ENCODE measurements at places on chromosomes 7 and 10.

GRCh38 chr10:133044401-133044811 lies 43.3 kb upstream of the ADGRA1 start:
- H3K27me3 ChIP-seq = no peaks in the 10 kb centered on the region
- no peak overlapping the region for H3K4me3 ChIP-seq
- H3K4me1 ChIP-seq = no peaks in the 10 kb centered on the region
- no peak overlapping the region for H3K27ac ChIP-seq

DNA sequence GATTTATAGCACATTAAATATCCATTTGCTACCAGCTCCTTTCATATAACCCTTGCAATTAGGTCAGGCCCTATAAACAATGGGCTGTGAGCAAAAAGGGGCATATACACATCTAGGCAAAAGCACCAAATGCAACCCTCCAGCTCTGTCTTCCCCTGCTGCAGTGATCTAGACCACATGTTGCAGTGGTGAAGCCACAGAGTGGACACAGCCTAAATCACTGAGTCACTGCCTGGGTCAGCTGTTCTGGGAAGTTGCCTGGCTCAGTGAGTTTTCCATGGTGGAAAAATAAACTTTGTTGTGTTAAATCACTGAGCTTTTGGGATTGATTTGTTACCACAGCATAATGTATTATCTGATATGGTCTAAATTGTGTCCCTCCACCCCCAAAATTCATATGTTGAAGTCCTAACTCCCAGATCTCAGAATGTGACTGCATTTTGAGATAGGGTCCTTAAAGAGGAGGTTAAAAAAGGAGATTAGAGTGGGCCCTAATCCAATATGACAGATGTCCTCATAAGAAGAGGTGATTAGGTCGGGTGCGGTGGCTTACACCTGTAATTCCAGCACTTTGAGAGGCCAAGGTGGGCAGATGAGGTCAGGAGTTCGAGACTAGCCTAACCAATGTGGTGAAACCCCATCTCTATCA lies 70.4 kb downstream of the ZFAND4 start:
- no peak overlapping the region for H3K4me3 ChIP-seq
- H3K4me1 ChIP-seq = peaks cover 2% of the 10 kb centered on the region
- H3K27ac ChIP-seq = no peak overlapping the region
- peaks cover 2% of the 10 kb centered on the region for H3K36me3 ChIP-seq
- H3K27me3 ChIP-seq = no peaks in the 10 kb centered on the region

GRCh38 chr10:43273997-43274396 lies 7.1 kb upstream of the RASGEF1A start:
- H3K27ac ChIP-seq = no peak overlapping the region
- DNase-seq = no peak
- H3K36me3 ChIP-seq = no peaks in the 10 kb centered on the region
- H3K4me1 ChIP-seq = no peaks in the 10 kb centered on the region
- no peak overlapping the region for H3K4me3 ChIP-seq

DNA sequence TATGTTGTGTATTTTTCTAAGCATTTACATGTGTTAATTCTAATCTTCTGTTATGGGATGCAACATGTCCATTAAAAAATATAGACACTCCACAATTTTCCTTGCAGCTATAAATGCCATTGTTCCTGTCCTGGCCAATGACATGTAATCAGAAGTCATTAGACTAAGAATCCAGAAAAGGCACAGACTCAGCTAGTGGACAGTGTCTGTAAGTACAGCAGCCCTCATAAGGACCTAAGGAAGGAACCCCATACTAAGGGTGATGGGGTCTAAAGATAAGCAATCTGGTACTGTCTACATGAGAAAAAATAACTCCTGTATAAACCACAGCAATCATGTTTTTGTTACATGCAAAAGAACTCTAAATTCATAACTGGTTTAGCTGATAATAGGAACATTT lies 115.9 kb downstream of the GPR85 start:
- no peak for DNase-seq
- no peaks in the 10 kb centered on the region for H3K27me3 ChIP-seq
- no peak overlapping the region for H3K4me3 ChIP-seq
- no peaks in the 10 kb centered on the region for H3K4me1 ChIP-seq
- no peak overlapping the region for H3K27ac ChIP-seq
- no peaks in the 10 kb centered on the region for H3K36me3 ChIP-seq

DNA sequence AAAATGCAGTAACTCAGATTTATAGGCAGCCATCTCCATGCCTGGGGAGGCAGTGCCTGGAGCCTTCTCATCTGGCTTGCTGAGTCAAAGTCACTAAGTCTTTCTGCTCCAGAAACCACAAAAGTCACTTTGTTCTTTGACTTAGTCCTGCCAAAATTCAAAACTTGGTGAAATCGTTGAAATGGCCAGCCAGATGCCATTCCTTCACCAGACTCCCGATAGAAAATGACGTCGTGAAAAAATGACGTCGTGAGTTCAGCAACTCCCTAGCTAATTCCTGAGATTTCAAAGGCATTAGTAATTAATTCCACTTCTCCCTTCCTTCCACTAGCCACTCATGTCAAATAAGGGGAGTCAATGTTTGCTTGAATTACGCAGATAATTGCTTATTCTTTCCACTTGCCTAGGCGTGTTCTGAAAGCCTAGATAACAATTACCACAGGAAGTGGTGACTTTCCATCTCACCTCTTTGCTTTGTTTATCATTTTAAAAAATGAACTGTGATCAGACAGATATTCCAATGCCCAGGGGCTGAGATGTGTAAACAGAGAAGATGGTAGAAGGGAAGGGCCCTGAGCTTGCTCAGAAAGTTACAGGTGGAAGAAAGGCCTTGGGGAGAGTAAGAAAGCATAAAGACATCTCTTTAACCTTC lies 48.5 kb upstream of the OSBPL3 start:
- H3K27me3 ChIP-seq = no peaks in the 10 kb centered on the region
- no peak for DNase-seq
- H3K36me3 ChIP-seq = no peaks in the 10 kb centered on the region
- H3K4me1 ChIP-seq = no peaks in the 10 kb centered on the region
- H3K27ac ChIP-seq = no peak overlapping the region

GRCh38 chr7:143399642-143400041 lies 9.0 kb downstream of the EPHA1 start:
- H3K4me1 ChIP-seq = peaks cover 50% of the 10 kb centered on the region
- no peaks in the 10 kb centered on the region for H3K36me3 ChIP-seq
- no peaks in the 10 kb centered on the region for H3K27me3 ChIP-seq
- no peak overlapping the region for H3K27ac ChIP-seq
- H3K4me3 ChIP-seq = no peak overlapping the region
- no peak for DNase-seq

DNA sequence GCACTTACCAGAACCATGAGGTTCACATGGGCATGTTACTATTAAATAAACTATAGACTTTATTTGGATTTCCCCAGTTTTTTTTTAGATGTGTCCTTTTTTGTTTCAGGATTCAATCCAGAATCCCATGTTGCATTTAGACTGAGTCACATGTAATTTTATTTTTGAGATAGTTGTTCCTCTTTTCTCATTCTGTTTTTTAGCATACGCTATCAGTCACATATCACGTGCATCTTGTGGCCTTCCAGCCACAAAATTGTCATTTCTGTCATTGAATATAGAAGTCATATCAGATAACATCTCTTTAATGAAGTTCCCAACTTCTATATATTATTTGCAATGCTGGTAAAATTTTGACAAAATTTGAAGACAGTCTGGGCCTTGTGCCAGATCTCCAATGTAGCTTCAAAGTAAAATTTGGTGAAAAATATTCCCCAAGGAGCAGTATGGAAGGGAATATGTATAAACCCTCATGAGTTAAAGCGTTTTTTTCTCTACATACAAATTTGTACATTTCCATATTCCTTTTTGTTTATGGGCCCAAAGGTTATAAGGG lies 132.3 kb upstream of the MKI67 start:
- DNase-seq = no peak
- H3K27me3 ChIP-seq = no peaks in the 10 kb centered on the region
- H3K27ac ChIP-seq = no peak overlapping the region
- H3K4me1 ChIP-seq = no peaks in the 10 kb centered on the region
- no peak overlapping the region for H3K4me3 ChIP-seq
